ENCODE measurements at places on chromosomes 7 and 10.

- DNase-seq = no peak
These were observed 118.2 kb upstream of the PPIF start for GRCh38 chr10:79229071-79229541.

GRCh38 chr10:130744631-130745030, 566.9 kb downstream of the TCERG1L start:
- no peak for DNase-seq

DNA sequence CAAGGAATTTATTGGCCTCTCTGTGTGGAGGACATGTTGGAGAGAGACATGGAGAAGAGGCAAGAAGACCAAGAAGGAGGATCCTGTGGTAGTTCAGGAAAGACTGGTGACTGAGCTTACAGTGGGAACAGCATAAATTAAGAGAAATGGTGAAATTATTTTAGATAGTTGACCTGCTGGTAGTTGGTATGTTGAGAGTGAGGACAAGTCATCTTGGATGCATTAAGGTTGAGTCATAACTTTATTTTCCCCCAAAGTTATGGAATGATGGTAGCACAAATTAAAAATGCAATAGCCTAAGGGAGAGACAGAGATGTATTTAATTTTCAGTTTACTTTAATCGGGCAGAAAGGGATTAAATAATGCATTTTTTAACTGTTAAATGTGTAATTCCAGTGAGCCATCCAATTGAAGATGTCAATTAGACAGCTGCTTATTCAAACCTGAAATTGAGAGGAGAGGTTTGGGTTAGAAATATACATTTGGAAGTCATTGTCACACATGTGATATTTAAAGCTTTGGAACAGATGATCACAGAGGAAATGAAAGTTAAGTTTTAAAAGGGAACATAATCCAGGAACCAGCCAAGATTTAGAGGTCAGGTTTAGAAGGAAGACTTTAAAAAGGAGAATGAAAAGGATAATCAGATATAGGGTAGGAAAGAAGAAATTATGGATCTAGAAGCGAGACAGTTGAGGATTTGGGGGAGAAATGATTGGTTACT, 80.6 kb downstream of the DGKB start:
- DNase-seq = no peak

GRCh38 chr7:127893547-127893946, 137.7 kb downstream of the LRRC4 start:
- DNase-seq = no peak

DNA sequence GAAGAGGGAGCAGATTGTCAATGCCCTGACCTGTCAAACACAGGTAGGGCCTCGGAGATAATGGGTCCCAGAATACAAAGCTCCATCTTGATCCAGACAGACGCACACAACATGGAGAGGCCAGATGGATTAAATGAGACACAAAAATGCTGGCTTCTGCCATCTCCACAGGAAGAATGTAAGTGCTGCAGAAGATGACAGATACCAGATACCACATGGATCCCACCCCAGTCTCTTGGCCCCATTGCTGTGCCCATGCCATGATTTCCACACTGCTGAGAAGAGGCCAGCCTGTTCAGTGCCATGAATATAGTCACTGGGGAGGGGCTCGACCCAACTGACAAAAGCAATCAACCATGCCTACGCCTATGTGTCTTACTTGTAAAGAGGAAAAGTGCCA, 487.9 kb downstream of the PARD3 start:
- DNase-seq = no peak

DNA sequence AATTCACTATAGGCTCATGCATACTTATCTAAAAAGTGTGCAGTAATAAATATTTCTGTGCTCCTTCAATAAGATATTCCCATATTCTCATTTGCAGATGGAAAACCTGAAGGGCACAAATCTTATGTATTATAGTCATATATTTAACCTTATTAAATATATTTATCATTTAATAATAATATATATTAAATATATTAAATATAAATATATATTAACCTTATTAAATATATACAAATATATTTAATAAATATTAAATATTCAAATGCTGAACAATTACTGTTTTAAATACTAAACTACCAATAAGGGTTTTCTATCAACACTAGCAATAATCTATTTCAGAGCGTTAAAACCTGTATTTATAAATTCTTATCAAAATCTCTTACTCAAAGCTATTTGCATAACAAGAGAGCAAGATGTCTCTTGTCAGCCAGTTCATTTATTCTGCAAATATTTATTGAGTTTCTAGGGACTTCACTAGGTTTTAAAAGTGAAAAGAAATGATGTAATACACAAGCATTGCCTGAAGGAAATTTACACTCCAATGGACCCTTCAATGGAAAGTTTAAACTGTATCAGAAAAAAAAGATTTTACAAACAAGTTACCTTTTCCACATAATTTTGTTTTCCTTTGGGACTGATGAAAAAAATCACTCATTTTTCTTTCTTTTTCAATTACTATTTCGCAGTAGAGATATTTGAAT, 159.2 kb downstream of the AGMO start:
- no peak for DNase-seq

GRCh38 chr7:115499956-115500355, 530.6 kb downstream of the TFEC start:
- DNase-seq = no peak

GRCh38 chr7:46812101-46812675, 769.7 kb downstream of the TNS3 start:
- DNase-seq = no peak

- DNase-seq = no peak
These were observed 53.2 kb upstream of the MACC1 start for GRCh38 chr7:20270371-20270770.

- no peak for DNase-seq
These were observed 97.4 kb downstream of the DNAJB6 start for GRCh38 chr7:157434231-157434630.

DNA sequence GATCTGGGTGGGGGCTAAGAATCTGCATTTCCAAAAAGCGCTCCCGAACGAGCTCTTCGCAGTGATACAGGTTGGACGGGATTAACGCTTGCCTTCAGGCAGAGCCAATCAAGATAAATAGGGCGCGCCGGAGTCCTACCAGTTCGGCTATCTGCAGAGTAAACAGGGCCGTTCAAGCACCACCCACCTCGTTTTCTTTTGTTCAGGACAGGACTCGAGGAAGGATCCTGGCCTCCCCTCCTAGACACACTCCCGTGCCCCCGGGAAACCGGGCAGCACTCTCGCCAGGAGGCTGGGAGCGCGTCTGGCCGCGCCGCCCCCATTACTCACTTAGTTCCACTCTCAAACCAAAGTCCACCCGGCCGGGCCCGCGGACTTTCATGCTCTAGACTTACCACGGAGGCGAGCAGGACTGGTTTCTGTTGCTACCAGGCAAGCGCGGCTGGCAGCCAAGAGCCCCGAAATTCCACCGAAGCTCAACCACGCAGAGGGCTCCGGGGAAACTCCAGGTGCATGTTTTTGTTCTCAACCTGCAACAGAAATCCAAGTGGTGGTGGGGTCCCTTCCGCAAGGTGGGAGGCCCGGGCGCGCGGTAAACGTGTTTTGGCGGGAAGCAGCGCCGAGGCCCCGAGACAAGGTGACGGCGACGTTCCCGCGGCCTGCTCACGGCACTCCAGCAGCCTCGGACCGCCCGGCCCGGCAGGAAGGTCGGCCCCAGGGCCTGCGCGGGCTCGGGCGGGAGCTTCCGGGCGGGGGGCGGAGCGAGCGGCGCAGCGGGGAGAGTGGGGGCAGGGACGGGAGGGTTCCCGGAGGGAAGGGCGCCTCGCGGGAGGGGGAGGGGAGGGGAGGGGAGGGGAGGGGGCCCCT, 12.7 kb downstream of the HNRNPF start:
- peak; percentile 53 for DNase-seq

GRCh38 chr10:92690211-92690914, 608 bp downstream of the HHEX start:
- DNase-seq = peak; percentile 5

DNA sequence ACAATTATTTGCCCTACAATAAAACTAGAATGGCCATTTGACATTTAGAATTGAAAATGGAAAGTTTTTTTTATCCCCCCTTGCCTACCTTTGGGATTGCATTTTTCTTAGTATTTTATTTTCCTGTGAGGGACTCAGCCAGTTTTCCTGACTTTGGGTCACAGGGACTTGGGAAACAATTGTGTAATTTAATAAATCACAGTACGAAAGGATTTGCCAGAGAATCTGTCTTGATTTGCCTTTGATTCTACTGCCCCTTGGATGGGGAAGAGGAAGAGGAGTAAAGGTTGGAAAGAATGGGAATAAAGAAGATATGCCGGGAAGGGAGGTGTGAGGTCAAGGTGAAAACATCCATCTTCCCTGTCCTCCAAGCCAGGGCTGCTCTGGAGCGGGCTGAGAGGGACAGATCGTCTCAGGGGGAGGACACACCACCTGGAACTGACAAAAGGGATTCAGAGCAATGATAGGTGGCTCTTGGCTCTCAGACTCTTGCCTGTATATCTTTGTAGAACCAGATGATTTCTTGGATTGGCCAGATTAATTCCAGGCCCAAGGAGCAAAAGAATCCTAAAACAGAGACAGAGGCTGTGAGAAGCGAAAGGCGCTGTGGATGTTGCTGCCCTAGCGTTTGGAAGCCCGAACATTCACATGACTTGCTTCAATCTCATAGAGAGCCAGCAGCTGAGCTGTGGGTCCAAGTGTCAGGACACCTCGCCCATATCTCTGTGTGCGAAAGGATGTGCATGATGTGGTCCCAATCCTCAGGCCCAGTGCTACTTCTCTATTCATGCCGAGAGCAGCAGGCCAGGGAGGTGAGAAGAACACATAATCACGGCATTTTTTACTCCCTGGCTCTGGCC, 50.3 kb upstream of the ZEB1 start:
- no peak for DNase-seq

DNA sequence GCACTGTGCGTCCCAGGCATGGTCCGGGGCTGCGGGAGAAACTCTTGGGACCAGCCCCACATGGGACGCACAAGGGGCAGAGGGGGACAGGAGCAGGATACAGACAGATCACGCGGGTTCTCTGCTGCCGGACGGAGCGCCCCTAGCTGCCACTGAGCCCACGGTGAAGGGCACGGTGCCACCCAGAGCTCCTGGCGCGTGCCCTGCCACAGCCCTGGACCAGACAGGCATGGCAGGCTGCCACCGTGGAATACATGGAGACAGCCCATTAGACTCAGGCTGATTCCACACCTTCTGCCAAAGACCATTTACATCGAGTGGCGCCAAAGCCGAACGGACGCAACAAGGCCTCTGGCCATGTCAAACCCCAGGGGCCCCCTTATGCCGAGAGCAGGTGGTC, 90.4 kb downstream of the MAD1L1 start:
- no peak for DNase-seq

DNA sequence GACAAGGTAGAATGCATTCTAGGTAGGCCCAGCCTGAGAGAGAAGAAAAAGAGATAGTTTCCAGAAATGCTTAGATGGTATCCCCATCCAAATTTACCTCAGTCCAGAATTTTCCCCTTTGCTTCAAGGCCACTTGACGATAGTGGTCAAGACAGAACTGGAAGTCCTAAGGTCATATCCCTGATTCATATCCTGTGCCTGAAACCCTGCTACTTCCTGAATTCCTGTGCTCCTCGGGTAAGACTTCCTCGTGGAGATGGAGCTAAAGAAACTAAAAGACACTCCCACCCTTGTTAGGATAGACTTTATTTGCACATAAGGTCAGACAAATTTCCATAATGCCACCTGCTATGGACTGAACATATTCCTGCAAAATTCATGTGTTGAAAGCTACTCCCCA, 175.9 kb downstream of the EVX1 start:
- no peak for DNase-seq

GRCh38 chr10:126640401-126640800, 30.1 kb downstream of the C10orf90 start:
- DNase-seq = no peak

DNA sequence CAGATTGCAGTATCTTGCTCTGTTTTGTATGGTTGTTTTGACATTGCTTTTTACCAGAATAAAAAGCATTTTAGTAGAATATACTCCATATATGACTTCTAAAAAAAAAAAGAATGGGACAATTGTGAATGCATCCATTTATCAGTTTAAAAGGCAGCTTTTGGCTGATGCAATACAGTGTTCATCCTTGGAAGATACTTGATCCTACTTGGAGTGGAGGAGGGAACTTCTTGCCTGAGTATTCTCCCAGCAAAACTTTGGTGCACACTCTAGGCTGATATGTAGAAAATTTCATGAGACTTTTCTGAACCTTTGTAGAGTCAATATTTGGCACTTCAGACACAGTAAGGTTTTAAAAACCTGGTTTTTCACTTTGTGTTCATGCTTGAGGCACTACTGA, 40.2 kb downstream of the WDR11 start:
- no peak for DNase-seq

DNA sequence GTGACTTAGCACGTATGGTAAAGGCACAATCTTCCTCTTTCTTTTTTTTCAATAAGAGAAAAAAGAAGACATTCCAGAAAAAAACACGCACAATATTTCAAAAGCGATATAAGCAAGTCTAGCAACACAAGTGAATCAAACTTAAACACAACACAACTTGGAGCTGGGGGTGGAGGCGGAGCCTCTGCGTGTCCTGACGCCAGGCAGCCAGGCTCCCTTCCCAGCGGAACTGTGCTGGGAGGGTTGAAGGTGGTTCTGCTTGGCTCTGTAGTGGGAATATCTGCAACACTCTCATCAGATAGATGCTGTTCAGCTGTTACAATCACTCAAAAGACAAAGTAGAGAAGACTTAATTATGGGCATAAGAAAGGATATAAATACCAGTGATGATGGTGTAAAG, 211.4 kb downstream of the WDR37 start:
- DNase-seq = no peak

- DNase-seq = no peak
These were observed 5.4 kb upstream of the FZD9 start for GRCh38 chr7:73427902-73428787.

- no peak for DNase-seq
These were observed 13.5 kb upstream of the GPR85 start for GRCh38 chr7:113100121-113100603.

GRCh38 chr7:84735677-84736076, 451.2 kb downstream of the SEMA3D start:
- DNase-seq = no peak

- DNase-seq = no peak
These were observed 453 bp upstream of the GALNT17 start for GRCh38 chr7:71131256-71132126.

- no peak for DNase-seq
These were observed 44.4 kb downstream of the ATXN7L1 start for GRCh38 chr7:105831824-105832535.
